ENCODE measurements at places on chromosomes 6 and 20.

- no peak for DNase-seq
Observed at GRCh38 chr20:57469418-57470211, 55.3 kb downstream of the CTCFL start.

GRCh38 chr6:15150207-15150606 is 95.7 kb upstream of the JARID2 start:
- DNase-seq: no peak

DNA sequence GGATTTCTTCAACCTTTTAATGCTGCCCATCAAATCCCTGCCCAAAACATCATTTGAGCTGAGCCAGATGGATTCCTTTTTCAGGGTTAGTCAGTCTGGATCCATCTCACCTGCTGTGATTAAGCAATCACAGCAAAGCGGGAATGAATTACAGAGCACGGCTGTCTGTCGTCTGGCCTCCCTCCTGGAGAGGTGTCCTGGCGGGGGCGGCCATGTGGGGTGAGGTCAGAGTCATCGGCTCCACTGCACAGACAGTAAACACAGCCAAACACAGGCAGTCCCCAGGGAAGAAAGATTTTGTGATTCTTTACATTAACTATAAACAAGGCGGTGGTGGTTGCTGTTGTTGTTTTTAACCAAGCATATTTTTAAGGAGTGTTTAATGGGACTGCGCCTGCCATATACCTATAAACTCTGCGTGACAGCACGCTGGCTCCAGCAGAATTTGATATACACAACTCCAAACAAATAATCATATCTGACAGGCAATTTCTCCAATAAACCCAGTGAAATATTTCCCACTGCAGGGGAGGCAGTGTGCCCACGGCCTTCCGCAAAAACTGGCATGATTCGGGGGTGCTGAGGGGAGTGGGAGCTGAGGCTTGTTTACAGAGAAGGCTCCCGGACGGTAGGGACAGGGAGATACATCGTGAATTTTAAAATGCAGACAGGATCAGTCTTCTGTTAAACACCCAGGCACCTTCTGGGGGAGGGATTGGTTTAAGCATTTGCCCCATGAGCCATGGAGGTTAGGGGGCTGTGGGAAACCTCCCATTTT is 232.0 kb upstream of the PMEPA1 start:
- no peak for DNase-seq

- DNase-seq: no peak
Observed at GRCh38 chr20:31573555-31574321, 31.4 kb upstream of the ID1 start.

DNA sequence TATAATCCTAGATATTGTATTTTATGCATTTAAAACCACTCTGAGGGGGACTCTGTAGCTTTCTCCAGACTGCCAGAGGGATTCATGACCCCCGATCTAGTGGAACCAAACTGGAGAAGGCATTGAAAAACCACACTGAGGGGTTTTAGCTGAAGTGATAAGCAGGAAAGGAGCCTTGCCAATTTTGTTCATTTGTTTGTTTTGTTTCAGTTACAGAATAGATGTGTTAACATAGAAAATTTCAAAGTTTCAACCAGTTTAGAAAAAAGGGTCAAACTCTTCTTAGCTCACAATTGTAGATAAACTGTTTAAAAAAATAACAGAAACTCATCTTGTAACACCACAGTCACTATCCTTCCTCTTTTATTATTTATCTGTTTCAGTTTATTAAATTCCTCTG is 19.8 kb downstream of the TAB2 start:
- no peak for DNase-seq

DNA sequence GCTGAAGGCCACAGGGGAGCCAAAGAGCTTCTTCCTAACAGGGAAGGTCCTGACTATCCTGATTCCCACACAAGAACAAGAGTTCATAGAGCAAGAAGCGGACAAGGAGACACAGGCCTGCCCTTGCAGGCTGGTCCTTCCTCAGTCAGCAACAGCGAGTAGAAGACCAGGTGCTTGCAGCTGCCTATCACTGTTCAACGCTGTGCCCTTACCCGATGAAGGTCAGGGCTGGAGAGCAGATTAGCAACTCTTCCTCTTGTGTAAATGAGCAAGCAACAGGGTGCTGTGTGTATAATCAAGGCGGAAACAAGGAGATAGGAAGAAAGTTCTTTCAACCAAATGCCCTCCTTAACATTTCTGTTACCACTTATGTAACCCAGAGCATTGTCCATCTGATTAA is 115.3 kb upstream of the SPACA1 start:
- no peak for DNase-seq
